ENCODE measurements at places on chromosomes 12 and 14.

DNA sequence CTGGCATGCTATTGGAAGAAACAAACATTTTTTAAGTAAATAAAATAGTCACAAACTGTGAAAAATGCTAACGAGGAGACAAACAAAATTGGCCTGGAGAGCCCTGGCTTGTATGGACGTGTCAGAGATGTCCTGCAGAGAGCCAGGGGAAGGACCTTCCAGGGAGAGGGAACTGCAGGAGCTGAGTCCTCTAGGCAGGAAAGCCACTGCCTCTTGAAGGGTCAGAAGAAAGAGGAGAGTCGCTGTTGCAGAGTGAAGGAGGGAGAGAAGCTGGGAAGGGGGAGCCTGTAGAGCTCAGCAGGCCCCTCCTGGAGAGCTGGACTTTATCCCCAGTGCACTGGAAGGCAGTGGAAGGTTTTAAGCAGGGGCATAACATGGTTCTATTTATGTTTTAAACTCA is 80.3 kb upstream of the PWP1 start:
- no peak for DNase-seq

DNA sequence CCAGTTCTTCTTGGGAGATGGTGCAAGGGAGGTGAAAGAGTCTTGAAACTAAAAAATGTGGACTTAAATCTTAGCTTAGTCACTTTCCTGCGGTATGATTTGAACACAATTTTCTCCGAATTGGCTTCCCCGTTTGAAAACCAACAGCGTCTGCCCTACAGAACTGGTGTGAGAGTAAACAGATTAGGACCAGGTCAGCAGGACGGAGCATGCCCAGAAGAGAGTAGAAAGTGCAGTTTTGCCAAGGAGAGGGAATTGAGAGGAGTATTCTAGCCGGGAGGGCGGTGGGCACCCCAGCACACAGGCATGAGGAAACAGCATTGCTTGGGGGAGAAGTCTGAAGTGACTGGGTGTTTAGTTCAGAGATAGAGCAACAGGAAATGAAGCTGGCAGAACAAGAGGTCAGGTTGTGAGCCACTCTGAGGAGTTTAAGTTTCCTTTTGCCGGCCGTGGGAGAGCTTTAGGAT is 927.1 kb downstream of the VRK1 start:
- DNase-seq, result no peak

- no peak for DNase-seq
Observed at GRCh38 chr12:126112141-126112540, 1046.9 kb downstream of the AACS start.

GRCh38 chr12:66289485-66289884 is 12.8 kb upstream of the HELB start:
- no peak for DNase-seq

GRCh38 chr12:114152066-114152465 is 185.9 kb upstream of the RBM19 start:
- DNase-seq, result no peak

- no peak for DNase-seq
Observed at GRCh38 chr14:67357969-67358354, 1.6 kb downstream of the ATP6V1D start.

DNA sequence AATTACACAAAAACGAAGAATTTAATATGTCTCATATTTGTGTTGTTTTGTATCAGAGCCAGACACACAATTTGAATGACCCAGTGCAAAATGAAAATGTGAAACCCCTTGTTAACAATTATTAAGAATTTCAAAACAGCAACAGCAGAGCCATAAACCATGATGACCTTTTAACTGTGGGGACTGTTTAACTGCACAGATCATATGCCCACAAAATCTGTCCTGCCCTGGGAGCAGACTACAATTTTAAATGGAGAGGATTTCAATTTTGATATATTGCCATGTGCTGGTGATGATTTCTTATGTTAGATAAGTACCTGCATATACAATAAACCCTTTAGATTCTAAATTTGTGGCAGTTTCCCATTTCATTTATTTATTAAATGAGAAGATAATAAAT is 455.5 kb upstream of the MGAT4C start:
- DNase-seq, result no peak

- DNase-seq, result no peak
Observed at GRCh38 chr14:57755018-57755521, 110.8 kb downstream of the SLC35F4 start.

DNA sequence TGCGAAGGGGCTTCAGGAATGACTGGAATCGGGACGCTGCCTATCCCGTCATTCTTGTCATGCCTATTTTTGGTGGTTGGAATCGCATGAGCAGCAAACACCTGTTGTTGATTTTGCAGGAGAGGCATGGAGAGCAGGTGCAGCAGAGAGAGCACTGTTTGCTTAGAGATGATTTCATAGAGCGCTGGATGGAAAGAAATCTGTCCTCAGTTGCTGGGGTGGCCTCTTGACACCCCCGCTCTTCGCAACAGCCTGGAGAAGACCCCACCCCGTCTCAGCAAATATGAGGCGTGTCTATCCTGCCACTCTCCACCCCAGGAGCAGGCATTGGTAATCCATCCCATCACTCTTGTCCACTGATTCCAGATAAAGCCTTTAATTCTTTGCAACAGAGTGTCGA is 19.3 kb upstream of the NCOR2 start:
- no peak for DNase-seq

Measured in AG09309 (cell line).